Esophagus squamous epithelium (tissue), 5 donors: ENCODE measurements at places on chromosomes 5 and 9. TPM values are rescaled to one million over a fixed set of nuclear protein-coding genes. Genes with fewer than 3 reads are reported as not detected.
A peak's percentile ranks its signal among the peaks of the same experiment; 100 is the strongest.

- no peaks in the 10 kb centered on the region for H3K36me3 ChIP-seq
- H3K4me3 ChIP-seq: no peak overlapping the region
- no peaks in the 10 kb centered on the region for H3K4me1 ChIP-seq
- DNase-seq: no peak
- no peaks in the 10 kb centered on the region for H3K27me3 ChIP-seq
Observed at GRCh38 chr5:169848271-169848670, 132.0 kb downstream of the INSYN2B start.

- no peaks in the 10 kb centered on the region for H3K4me1 ChIP-seq
- H3K27me3 ChIP-seq: no peaks in the 10 kb centered on the region
- H3K4me3 ChIP-seq: no peak overlapping the region
- no peak overlapping the region for H3K27ac ChIP-seq
Observed at GRCh38 chr5:40374853-40375252, 304.9 kb upstream of the PTGER4 start.

- H3K4me1 ChIP-seq: no peaks in the 10 kb centered on the region
- no peak overlapping the region for H3K27ac ChIP-seq
- no peak for DNase-seq
- H3K4me3 ChIP-seq: no peak overlapping the region
- no peaks in the 10 kb centered on the region for H3K36me3 ChIP-seq
Observed at GRCh38 chr5:44334622-44335021, 54.6 kb downstream of the FGF10 start.

- H3K4me1 ChIP-seq: no peaks in the 10 kb centered on the region
- no peak for DNase-seq
- no peaks in the 10 kb centered on the region for H3K36me3 ChIP-seq
Observed at GRCh38 chr5:40976836-40977235, 67.5 kb downstream of the C7 start.

Gene PCDHB9
- total RNA-seq: not detected

- peaks cover 32% of the 10 kb centered on the region for H3K4me1 ChIP-seq
- DNase-seq: no peak
- H3K36me3 ChIP-seq: no peaks in the 10 kb centered on the region
- H3K27me3 ChIP-seq: no peaks in the 10 kb centered on the region
- H3K4me3 ChIP-seq: no peak overlapping the region
- no peak overlapping the region for H3K27ac ChIP-seq
Observed at GRCh38 chr9:133874060-133874657, 118.0 kb downstream of the VAV2 start.

Gene ZNF622
- total RNA-seq: 22.0 TPM

- no peaks in the 10 kb centered on the region for H3K36me3 ChIP-seq
- no peak for DNase-seq
- H3K27ac ChIP-seq: no peak overlapping the region
- no peak overlapping the region for H3K4me3 ChIP-seq
Observed at GRCh38 chr9:112971415-112971814, 40.6 kb downstream of the ZNF883 start.

Gene C5orf52
- total RNA-seq: not detected

Gene ELOVL7
- total RNA-seq: 9.8 TPM

Gene TRAPPC13
- total RNA-seq: 14.7 TPM

- peak overlapping the region; percentile 71 for H3K27ac ChIP-seq
- H3K4me1 ChIP-seq: no peaks in the 10 kb centered on the region
- H3K4me3 ChIP-seq: no peak overlapping the region
- no peaks in the 10 kb centered on the region for H3K36me3 ChIP-seq
Observed at GRCh38 chr5:156476158-156476551, 149.2 kb downstream of the SGCD start.

Gene BARHL1
- total RNA-seq: not detected

Gene NR2F1-AS1
- total RNA-seq: 11.3 TPM

Gene FAM219A
- 4.1 TPM for total RNA-seq

Gene ZNF354C
- total RNA-seq: 3.2 TPM

DNA sequence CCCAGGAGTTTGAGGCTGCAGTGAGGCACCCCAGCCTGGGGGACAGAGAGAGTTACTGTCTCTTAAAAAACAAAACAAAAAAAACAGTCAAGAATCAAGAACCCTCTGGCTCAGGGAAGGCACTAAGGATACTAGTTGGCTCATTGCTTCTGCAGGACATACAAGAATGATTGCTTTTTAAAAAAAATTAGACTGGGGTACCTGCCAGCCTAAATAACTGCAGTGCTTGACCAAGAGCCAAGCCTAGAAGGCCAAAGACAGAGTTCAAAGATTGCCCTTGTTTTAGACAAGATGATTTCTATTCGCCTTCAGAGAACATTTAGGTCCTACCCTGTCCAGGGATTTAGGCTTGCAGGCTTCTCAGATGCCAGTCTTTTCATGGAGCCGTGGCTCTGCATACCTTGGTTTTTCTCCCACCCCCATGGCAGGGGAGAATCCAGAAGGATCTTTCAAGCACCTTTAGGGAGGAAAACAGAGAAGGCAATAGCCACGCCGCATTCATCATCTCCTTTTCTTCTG, 93.7 kb upstream of the IL6ST start:
- H3K4me3 ChIP-seq: no peak overlapping the region
- H3K27ac ChIP-seq: no peak overlapping the region
- H3K4me1 ChIP-seq: peaks cover 8% of the 10 kb centered on the region
- no peak for DNase-seq

DNA sequence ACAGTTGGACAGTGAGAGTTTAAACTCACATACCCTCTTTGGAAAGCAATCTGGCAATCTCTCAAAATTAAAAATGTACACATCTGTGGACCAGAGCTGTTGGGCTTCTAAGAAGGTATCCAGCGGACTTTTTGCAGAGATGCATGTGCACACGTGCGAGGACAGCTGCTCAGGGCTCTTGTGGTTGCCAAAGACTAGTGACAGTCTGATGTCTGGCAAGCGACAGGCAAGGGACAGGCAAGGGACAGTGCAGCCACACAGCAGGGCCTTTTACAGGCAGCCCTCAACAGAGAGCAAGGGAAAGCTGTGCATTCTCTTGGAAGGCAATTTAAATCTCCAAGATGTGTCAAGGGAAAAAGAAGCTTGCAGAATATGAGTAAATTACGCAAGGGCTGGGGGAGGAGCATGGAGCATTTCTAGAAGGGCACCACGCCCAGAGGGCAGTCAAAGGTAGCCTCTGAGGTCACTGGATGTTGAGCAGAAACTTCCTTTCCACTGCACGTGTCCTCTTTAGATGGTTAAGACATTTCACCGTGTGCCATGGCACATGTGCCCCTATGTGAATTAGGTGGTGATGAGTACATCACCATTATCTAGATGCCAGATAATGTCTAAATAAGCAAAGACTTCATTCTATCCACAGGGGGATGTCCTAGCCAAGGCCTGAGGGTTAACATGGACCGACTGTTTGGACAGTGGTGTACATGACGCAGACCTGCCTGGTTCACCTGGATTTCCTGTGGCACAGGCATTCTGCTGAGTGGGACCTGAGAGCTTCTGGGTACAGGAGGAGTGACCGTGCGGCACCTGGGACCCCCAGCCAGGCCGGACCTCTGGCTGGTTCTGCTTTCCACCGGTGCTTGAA, 9.1 kb downstream of the GFPT2 start:
- no peak overlapping the region for H3K4me3 ChIP-seq
- H3K36me3 ChIP-seq: no peaks in the 10 kb centered on the region
- no peak for DNase-seq
- no peaks in the 10 kb centered on the region for H3K27me3 ChIP-seq

GRCh38 chr5:74123929-74124328, 497.9 kb downstream of the ARHGEF28 start:
- H3K36me3 ChIP-seq: no peaks in the 10 kb centered on the region
- no peak overlapping the region for H3K4me3 ChIP-seq
- H3K27ac ChIP-seq: no peak overlapping the region

Gene LPAR1
- total RNA-seq: 20.4 TPM

GRCh38 chr9:112809351-112809848, 58.8 kb downstream of the SNX30 start:
- no peaks in the 10 kb centered on the region for H3K4me1 ChIP-seq
- H3K27ac ChIP-seq: no peak overlapping the region
- no peak for DNase-seq
- no peaks in the 10 kb centered on the region for H3K36me3 ChIP-seq
- no peak overlapping the region for H3K4me3 ChIP-seq

Gene ARSB
- total RNA-seq: 6.6 TPM

DNA sequence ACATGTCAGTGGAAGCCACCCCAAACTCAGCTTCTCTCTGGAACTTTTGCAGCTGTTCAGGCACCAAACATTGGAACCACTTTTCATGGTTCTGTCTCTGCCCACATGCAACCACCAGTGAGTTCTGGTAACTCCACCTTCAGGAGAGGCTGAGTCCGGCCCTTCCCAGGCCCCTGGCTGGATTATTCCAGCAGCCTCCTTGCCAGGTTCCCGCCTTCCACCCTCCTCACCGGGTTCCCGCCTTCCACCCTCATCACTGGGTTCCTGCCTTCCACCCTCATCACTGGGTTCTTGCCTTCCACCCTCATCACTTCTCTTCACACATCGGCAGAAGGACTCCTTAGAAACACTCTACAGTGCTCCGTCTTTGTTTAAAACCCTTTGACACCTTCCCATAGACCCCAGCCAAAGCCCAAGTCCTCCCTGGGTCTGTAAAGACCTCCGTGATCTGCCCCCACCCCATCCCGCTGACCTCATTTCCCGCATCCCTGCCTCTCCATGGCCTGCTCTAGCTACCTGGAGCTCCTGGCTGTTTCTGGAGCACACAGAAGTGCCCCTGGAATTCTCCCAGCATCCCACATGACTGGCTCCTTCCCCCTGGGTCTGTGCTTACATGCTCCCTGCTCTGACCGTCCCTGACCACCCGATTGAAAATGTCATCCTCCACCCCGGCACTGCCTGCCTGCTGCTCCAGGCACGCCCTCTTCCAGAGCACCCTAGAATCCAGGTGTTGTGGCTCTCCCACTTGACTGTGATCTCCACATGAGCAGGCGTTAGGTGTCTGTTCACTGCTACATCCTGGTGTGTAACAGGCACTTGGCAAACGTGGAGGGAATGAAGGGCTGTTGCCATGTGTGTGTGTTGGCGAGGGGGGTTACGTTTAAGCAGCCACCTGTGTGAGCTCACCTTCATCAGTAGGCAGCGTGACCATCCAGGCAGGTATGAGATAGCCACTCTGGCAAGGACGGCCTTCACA, 17.7 kb downstream of the ROPN1L start:
- H3K36me3 ChIP-seq: no peaks in the 10 kb centered on the region
- H3K4me1 ChIP-seq: peaks cover 35% of the 10 kb centered on the region
- DNase-seq: no peak
- no peak overlapping the region for H3K4me3 ChIP-seq
- no peak overlapping the region for H3K27ac ChIP-seq
- H3K27me3 ChIP-seq: no peaks in the 10 kb centered on the region

Gene LCN10
- 0.64 TPM for total RNA-seq

Gene CARD9
- 0.57 TPM for total RNA-seq

Gene FBLL1
- not detected for total RNA-seq

- H3K4me3 ChIP-seq: no peak overlapping the region
- H3K27ac ChIP-seq: no peak overlapping the region
- no peaks in the 10 kb centered on the region for H3K27me3 ChIP-seq
Observed at GRCh38 chr5:38878391-38879077, 32.7 kb downstream of the OSMR start.

Gene PNPLA7
- total RNA-seq: 3.4 TPM

DNA sequence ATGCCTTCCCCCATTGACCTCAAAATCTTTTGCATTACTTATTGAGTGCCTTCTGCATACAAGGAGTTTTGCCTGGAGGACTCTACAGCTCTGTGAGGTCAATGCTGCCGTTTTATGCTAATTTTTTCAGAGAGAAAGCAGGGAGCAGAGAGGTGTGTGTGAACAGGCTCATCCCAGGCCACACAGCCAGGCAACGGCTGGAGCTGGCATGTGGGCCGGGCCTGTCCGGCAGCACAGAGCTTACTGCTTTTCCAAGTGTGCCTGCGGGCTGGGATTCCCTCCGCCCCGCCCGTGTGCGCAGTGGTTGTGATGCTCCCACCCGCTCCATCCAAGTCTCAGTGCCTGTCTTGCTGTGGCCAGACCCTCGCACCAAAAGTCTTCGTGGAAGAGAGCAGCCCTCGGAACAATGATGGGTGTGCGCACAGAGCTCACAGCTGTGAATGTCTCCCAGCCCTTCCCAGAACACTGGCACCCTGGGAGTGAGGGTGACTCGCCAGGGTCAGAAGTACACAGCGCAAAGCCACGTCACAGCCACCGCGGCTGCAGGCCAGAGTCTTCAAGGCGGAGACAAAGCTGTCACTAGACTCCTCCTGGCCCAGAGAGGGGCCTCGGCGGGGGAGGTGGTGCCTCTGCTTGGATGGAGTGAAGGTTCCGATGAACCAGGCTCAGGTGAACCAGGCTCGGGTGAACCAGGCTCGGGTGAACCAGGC, 82.8 kb downstream of the COL5A1 start:
- no peaks in the 10 kb centered on the region for H3K27me3 ChIP-seq
- H3K4me1 ChIP-seq: peaks cover 25% of the 10 kb centered on the region
- H3K27ac ChIP-seq: no peak overlapping the region
- H3K36me3 ChIP-seq: peaks cover 1% of the 10 kb centered on the region
- no peak overlapping the region for H3K4me3 ChIP-seq

GRCh38 chr5:37893434-37894134, 53.7 kb upstream of the GDNF start:
- H3K27ac ChIP-seq: no peak overlapping the region
- H3K4me1 ChIP-seq: no peaks in the 10 kb centered on the region
- H3K4me3 ChIP-seq: no peak overlapping the region
- no peaks in the 10 kb centered on the region for H3K27me3 ChIP-seq

Gene GALNT10
- total RNA-seq: 47.2 TPM
